Fibroblast of villous mesenchyme (primary cell): ENCODE measurements at places on chromosomes 3 and 15.

DNA sequence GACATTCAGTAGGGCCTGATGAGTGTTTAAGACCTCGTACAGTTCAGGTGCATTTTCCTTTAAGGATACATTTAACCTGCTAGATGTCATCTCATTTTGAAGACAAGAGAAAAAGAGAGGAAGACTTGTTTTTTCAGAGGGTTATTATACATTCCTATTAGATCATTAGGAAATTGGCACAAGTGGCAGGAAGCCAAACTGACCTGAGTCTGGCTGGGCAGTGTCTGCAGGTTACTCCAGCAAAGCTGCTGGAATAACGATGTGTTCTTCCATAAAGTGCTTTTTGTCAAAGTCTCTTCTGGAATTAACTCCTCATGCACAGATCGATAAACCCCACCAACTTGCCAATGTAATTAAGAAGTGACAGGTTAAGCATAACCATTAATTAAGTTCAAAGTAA lies 396.4 kb upstream of the TPRG1 start:
- DNase-seq = no peak

GRCh38 chr3:159884661-159885402 lies 103.8 kb upstream of the IL12A start:
- peak; percentile 63 for DNase-seq

GRCh38 chr15:69360642-69361041 lies 53.5 kb upstream of the KIF23 start:
- no peak for DNase-seq

DNA sequence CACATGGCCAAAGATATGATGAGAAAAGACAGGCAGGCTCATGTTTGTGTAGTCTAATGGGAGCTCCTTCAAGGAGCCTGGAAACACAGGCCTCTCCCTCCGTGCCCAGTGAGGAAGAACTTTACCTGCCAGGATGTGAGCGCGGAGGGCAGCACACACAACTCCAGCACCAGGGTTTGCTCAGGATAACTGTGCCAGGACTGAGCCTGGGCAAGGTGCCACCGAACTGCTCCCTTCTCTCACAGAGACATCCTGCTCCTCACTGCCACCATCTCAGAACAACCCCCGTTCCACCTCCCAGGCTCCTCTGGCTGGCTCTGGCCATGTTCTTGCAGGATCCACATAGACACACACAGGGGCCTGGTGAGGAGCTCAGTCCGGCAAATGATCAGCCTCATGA lies 87.4 kb downstream of the NUP210 start:
- no peak for DNase-seq

- no peak for DNase-seq
Observed at GRCh38 chr15:29170521-29170920, 99.1 kb downstream of the NSMCE3 start.

DNA sequence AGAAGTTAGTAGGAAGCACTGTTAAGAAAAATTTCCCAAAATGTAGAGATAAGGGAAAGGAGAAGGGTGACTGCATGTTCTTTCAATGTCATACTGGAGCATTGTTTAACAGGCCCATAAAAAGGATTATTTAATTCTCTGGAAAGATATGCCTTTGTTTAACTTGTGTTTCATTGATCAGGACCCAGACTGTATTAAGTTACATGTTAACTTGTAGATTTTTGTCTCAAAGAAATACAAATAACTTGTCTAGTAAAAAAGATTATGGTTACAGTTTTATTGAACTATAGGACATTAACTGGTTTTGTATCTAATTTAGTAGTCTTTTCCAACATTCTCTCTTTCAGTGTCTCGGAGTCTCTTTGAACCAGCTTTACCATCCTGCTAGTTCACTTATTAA lies 49.7 kb upstream of the LMOD3 start:
- no peak for DNase-seq

- peak; percentile 40 for DNase-seq
Observed at GRCh38 chr3:188021041-188021440, 132.9 kb upstream of the LPP start.

GRCh38 chr15:32818758-32819447 lies 101.1 kb downstream of the GREM1 start:
- DNase-seq = peak; percentile 96

GRCh38 chr3:129558081-129558771 lies 15.3 kb downstream of the H1-8 start:
- no peak for DNase-seq

DNA sequence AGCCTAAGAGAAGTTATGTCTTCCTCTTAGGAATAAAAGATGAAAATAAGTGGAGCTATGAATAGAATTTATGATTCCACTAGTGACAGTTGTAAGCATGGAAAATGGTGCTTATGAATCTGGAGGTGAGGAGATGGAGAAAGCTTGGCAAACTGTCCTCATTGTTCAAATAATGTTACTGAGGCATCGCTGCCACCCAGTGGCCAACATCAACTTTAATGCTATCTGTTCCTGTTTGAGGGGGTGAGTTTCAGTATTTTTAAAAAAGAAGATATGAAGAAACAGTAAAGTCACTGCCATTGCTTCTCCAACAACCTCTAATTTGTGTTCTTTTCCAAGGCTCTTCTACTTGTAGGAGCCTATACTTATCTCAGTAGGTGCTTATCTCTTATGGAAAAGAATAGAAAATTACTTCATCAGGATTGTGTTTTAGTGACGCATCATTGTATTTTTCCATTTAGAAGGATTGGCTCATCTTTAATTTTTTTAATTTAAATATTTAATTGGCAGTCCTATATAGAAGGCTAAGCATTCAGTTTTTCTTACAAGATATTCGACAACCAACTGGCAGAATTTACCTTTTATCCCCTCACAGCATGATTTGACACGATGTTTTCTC lies 260.4 kb upstream of the P2RY1 start:
- peak; percentile 66 for DNase-seq

GRCh38 chr3:4756057-4756775 lies 223.0 kb upstream of the BHLHE40 start:
- DNase-seq = no peak

DNA sequence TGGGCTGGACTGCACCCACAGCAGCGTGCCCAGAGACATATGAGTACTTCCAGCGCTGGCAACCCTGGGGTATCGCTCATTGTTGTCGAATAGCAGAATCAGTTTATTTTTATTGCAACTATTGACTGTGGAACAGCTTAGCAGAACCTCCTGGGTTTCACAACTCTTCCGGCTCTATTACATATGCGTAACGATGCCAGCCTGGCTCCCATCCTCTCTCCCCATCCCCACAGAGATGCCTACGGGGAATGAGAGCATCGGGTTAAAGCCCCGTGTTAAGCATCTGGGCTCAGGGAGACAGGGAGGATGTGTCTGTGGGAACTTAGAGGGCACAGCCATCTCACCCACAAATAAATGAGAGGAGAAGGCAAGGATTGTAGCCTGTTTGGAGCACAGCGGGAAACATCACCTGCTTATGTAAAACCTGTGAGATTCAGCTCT lies 76.6 kb upstream of the DLG1 start:
- DNase-seq = no peak

- DNase-seq = peak; percentile 92
Observed at GRCh38 chr15:41944313-41944940, 27.9 kb downstream of the EHD4 start.

- DNase-seq = no peak
Observed at GRCh38 chr15:85534031-85534430, 153.6 kb downstream of the AKAP13 start.

DNA sequence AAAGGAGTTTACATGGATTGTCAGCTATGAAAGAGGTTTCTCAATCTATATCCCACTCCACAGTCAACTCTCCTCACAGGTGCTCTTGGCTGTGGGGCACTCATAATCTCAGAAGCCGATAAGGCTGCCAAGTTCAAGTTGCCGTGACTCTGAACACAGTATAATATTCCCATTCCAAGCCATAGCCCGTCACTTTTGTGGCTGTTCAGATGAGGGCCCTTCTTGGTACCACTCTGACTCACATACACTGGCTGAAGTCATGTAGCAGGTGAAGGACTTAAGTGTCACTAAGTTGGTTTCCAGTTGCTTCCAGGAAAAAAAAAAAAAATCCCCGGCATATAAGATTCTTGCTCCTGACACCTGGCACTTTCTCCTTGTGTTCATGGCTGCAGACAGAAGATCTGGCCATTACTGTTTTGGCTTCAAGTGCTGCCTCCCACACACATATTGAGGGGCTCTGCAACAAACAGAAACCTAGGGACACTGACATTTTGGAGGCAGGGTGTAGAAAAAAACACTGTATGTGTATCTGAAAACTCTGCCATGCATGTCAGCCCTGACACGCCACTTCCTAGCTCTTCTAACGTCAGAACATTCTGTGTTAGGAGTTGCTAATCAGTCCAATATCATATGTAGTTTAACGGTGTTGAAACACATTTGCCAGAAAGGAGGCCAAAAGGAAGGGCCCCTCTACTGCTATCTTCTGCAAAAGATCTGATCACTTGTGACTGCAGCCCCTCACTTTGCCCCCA lies 170.2 kb upstream of the ICE2 start:
- DNase-seq = no peak
